SHP77 treated with DMSO at 0.1 percent for 48 hours (cell line): ENCODE measurements at places on chromosomes 12 and 14.

DNA sequence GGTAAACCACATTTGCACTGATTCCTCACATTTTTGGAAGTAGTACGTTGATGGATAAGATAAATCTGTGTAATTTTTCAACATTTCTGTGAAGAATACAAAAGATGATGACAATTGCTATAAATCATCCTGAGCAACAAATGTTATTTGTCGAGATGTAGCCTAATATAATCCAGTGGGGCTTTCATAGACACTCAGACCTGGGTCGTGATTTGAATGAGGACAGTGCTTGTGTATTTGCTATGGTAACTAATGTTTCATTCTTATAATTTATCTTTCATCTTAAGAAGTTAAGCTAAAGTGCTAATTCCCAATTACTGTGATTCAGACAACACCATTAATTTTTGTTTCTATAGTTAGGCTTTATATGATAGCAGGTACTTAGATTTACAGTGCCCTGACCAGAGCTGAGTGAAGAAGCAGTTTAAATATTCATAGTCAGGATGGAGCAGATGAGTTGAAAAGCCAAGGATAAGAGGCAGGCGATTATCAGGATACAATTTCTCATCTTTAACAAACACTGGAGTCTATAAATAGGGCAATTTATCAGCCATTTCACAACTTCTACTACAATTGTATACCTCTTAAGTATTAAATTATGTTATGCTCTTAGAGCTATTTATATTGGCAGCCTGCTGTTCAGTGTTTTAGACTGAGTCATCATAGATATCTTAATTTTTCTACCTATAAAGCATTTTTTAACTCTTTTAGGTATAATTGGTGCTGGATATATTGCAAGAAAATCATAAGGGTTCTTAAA, 359.9 kb downstream of the TRHDE start:
- DNase-seq: peak; percentile 14

DNA sequence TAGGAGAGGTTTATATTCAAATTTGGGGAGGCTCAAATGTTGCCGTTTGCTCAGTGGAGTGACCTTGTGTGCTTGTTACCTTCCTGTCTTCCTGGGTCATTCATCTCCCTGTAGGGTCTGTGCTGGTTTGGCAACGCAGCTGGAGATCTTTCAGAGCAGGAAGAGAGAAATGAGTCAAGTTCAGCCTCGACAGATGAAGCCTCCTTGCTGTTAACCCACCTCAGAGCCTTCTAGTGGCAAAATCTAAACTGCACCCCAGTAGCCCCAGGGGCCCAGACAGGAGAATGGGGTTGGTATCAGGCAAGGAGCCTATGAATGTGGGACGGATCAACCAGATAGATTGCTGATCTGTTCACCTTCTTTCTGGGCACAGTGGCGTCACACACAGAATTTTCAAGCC, 999.3 kb downstream of the VRK1 start:
- no peak for DNase-seq

GRCh38 chr14:103367995-103368394, 17.2 kb upstream of the MARK3 start:
- DNase-seq: no peak

- DNase-seq: no peak
Measured at GRCh38 chr14:30221546-30221945, 293.9 kb upstream of the PRKD1 start.

DNA sequence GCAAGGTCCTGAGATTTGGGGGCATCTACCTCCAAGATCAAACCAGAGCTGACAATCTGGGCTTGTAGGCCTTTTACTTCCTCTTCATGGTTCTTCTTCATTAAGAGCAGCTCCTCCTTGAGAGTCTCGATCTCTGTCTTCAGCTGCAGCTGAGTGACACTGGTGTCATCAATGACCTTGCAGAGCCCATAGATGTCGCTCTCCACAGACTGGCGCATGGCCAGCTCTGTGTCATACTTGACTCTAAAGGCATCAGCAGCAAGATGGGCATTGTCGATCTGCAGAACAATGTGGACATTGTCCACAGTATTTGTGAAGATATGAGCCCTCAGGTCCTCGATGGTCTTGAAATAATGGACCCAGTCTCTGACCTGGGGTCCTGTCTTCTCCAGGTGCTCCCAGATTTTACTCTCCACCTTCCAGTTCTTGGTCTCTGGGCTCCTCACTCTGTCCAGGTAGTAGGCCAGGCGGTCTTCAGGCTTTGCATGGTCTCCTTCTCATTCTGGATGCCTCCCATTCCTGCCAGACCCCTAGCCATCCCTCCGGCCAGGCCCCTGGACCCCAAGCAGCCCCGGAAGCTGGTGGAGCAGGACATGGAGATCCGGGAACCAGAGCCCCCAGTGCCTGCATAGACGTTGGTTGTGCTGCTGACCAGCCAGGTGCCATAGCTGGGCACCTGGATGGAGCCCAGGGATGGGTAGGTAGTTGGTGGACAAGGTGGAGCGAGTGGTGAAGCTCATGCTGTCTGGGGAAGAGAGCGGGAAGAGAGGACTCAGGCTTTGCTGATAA, 141.0 kb downstream of the MSRB3 start:
- no peak for DNase-seq

- no peak for DNase-seq
Measured at GRCh38 chr12:109589240-109589590, 15.6 kb downstream of the MVK start.

GRCh38 chr12:97426492-97427116, 36.0 kb upstream of the RMST start:
- no peak for DNase-seq

- DNase-seq: no peak
Measured at GRCh38 chr14:29236848-29237247, 470.3 kb downstream of the FOXG1 start.

DNA sequence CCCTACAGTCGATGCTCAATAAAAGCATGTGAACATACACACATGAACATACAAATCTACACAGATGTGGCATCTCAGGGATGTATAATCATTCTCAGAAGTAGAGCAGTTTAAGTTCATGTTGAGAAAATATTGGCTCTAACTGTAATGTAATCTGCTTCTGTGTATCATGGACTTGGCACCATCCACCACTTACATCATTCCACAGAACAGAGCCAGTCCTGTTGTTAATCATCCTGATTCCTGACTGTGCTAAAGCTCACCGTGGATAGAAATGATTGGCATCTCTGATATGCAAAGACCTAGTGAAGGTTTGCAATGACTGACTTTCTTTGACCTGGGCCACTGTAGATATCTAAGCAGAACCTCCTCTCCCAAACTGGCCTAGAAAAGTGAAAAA, 1141.3 kb downstream of the BCL11B start:
- DNase-seq: no peak

DNA sequence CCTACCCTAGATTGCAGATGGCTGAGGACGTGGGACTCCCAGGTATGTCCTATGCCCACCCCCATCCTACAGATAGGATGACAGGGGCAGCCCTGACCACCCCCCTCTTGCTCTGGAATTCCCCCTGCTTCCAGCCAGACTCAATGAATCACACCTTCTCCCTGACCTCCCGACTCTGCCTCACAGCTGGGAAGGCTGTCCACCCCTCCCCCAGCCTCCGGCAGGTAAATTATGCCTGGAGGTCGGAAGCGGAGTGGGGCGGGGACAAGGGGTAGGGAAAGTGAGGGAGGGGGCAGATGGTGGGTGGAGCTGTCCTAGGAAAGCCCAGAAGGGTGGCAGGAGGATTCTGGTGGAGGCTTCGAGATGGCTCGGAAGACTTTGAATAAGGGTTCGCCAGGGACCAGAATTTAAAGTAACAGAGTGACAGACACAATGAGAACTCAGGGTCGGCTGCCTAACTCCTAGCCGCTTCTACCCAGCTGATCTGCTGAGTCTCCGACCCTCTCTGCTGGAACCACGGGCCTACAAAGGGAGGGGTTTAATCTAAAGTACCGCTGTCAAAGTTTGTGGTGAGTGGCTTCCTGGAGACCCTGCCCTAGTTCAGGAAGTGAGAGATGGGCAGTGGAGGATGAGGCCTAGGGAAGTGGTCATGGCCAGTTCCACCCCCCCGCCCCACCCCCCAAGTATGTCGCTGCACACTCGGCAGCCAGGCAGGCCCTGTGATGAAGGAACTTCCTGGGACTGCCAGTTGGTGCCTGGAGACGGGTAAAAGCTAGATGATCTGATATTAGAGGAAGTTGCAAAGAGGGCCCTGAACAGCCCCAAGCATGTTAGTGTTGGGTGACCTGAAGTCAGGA, 4.2 kb downstream of the PLEKHG3 start:
- no peak for DNase-seq

GRCh38 chr12:4862809-4863208, 46.9 kb upstream of the KCNA1 start:
- no peak for DNase-seq

- no peak for DNase-seq
Measured at GRCh38 chr14:95765051-95765450, 51.1 kb upstream of the TCL1A start.
